ENCODE measurements at places on chromosomes 6 and 20.

- no peak for DNase-seq
Measured at GRCh38 chr6:83822629-83823169, 30.5 kb upstream of the RIPPLY2 start.

GRCh38 chr6:47440719-47441118 is 36.9 kb upstream of the CD2AP start:
- DNase-seq: no peak

DNA sequence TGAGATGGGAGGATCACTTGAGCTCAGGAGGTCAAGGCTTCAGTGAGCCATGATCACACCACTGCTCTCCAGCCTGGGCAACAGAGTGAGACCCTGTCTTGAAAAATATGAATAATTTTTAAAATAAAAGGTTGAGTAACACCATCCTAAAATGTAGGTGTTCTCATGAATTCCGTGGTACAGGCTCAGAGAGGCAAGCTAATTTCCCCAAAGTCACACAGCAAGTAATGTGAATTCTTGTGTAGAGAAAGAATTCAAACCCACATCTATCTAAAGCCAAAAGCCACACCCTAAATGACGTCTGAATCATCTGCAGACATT is 80.5 kb downstream of the ZNF217 start:
- no peak for DNase-seq

DNA sequence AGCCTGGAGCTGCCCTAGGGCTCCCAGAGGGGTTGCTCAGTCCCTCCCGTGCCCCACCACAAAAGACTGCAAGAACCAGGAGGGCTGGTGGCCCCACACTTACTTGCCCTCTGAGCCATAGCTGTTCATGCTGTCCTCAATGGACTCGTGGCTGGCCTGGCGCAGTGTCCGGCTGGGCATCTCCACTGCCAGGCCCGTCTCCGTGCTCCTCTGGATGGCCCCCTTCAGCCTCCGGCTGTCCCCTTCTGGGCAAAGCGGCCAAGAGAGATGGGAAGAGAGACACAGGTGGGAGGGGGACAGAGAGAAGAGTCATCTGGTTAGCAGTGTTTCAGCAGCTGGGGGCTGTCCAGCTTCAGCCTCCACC is 25.5 kb downstream of the KCNK15 start:
- DNase-seq: no peak

GRCh38 chr20:62675156-62675876 is 33.0 kb downstream of the SLCO4A1 start:
- DNase-seq: no peak

- peak; percentile 6 for DNase-seq
Measured at GRCh38 chr6:160348223-160349019, at the start of gene SLC22A3. TSS of gene SLC22A3 (plus strand) at chr6:160348378. CDS start at chr6:160348420, 42 bp downstream.

DNA sequence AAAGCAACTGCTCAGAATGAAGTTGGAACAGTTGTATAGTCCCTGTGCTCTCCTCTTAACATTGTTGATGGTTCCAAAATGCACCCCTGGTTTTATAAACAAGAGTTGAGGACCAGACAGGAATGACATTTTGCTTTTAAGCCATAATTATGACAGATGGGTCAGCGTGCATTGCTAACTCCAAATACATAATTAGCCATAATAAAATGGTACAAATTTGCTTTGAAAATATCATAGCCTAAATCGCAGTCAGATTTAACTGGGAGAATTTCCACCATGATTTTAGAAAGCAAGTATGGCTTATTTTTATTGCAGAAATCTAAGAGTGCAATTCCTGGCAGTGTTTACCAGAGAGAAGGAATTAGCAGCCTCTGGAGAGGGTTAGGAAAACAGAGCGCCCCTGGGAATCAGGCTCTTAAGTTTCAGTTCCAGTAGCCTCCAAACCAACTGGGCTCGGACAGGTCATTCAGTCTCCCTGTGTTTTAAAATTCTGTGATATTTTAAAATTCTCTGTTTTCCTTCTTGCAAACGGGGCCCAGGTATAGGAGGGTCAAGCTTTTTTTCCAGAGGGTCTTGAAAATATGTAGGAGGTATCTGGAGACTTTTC is 302.3 kb downstream of the TBC1D7 start:
- DNase-seq: no peak

- DNase-seq: no peak
Measured at GRCh38 chr20:62823688-62824475, 7.0 kb downstream of the COL9A3 start.

DNA sequence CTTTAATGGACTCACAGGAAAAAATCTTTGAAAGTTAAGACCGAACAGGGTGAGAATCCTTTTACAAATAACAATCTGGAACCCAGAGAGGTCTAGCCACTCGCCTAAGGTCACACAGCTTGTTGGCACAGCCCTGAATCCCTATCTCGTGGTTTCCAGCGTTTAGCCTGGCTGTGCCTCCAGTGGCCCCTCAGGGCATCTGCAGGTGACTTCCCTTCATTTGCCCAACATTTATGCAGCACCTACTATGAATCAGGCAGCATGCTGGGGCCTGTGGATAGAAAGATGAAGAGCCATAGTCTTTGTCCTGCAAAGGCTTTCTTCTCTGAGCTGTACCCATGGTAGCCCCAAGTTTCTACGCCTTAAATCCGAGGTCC is 2.6 kb upstream of the NR2E1 start:
- peak; percentile 6 for DNase-seq

DNA sequence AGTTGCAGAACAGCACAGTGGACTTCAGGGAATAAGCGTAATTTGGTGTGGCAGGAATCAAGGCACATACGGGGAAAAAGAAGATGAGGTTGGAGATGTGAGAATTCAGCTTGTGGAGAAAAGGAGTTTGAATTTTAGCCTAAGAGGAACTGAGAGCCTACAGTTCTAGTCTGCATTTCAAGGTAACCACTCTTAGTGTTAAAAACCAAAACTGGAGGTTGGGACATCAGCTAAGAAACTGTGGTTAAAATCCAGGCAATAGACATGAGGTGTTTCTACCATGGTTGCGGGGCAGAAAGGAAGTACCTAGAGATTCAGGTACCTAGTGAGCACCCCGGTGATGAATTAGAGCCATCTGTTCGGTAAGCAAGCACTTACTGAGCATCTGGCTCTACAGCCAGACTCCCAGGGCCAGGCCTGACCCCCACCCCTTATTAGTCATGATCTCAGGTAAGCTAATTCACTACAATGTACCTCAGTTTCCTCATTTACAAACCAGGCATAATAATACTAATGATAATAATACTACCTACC is 44.4 kb downstream of the FAXC start:
- no peak for DNase-seq

GRCh38 chr6:134416418-134417154 is 98.7 kb upstream of the SGK1 start:
- no peak for DNase-seq

DNA sequence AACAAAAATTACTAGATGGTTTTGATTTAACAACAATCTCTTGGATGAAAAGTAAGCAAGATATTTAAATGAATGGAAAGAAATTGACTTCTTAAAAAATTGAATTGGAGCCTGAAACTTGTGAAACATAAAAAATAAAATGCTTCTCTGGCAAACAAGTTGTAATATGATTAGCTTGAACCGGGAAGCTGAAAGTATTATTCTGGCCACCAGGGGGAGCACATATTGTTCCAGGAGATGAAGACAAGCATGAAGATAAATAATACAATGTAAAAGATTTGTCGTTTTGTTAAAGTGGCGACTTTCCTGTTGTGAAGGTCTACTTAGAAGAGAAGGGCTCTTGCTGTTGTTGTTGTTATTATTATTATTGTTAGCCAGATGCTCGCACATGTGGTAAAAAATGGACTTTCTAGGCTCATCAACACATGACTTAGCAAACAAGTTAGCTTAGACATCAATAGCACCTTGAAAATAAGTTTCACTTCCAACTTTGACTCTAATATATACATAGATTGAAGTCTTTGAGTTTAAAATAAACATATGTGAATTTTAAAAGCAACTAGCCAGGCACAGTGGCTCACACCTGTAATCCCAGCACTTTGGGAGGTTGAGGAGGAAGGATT is 14.2 kb downstream of the PAX1 start:
- DNase-seq: peak; percentile 49

- no peak for DNase-seq
Measured at GRCh38 chr20:21272679-21273078, 30.5 kb upstream of the XRN2 start.

DNA sequence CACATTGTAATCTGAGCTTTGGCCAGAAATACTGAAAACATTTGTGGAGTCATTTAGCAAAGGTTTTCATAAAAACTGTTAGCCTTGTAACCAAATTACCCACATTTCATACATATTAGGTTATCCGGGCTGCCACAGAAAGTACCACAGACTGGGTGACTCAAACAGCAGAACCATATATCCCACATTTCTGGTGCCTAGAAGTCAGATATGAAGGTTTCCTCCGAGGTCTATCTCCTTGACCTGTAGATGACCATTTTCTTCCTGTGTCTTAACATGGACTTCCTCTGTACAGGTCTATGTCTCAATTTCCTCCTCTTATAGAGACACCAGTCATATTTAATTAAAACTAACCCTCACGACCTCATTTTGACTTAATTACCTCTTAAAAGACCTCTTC is 49.5 kb upstream of the SMIM28 start:
- DNase-seq: no peak

GRCh38 chr20:15857173-15857784 is 716.0 kb downstream of the KIF16B start:
- DNase-seq: no peak

- no peak for DNase-seq
Measured at GRCh38 chr6:11971154-11971553, 41.0 kb upstream of the HIVEP1 start.

GRCh38 chr6:155157101-155157500 is 106.7 kb upstream of the CLDN20 start:
- DNase-seq: no peak

DNA sequence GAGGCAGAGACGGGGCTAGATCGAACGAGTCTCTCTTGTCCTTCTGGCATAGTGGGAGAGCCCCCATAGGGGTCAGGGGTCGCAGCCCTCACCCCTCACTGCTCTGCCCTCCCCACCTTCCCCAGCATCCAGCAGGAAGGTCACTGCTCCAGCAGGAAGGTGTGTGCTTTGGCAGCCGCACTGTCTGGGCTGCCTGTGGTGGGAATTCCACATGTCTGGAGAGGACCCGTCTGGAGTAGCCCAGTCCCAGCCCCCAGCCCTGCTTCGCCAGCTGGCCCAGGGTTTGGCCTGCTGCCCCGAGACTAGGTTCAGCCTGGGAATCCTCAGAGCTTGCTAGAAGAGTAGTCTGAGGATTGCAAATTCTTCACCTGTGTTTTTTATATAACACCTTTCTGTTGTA is 2.5 kb upstream of the R3HDML start:
- no peak for DNase-seq

DNA sequence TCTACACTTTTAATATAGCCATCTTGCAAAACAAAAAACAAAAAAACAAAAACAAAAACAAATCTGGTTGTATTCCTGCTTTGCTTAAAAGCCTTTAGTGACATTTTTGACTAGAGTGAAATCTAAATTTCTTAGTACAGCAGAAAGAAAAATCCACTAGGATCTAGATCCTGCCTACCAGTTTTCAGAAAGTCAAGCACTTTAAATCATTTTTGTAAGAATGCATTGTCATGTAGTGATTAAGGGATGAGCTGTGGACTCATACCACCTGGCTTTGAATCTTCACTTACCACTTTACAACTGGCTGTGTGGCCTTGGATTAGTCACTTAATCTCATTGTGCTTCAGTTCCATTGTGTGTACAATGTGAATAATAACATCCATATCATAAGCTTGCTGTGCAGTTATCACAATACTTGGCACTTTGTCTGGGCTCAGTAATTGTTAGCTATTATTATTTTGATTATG is 4.0 kb downstream of the MKKS start:
- DNase-seq: no peak

DNA sequence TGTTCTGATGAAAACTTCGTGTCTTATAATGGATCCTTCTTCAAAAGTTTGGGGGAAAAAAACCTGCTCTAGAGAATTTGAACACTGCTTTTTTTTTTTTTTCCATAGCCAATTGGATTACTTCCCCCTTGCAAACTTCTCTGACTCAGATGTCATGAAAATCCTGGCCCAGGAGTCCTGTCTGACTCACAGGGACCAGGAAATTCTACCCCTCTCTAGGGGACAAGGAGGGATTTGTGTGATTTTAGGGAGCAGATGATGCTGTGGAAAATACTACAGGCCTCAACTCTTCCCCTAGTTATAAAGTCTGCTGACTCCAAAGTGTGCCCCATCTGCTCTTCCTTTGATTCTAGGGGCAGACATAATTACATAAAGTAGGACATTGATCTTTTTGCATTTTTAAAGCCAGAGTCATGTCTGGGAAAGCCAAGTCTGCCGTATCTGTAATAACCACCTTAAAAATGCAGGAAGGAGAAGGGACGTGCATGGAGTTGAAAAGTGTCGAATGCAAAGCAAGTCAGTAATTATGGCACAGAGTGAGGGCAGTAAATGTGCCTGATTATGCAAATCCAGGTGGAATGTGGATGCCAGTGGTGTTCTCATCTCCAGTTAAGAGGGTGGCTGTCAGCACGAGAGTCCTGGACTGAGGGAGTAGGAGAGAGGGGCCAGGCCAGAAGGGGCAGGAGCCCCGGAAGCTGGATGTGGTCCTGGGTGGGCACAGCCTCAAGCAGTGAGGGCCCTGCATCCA is 144.3 kb upstream of the SULF2 start:
- no peak for DNase-seq

GRCh38 chr20:25081065-25081729 is 744 bp downstream of the VSX1 start:
- peak; percentile 50 for DNase-seq

DNA sequence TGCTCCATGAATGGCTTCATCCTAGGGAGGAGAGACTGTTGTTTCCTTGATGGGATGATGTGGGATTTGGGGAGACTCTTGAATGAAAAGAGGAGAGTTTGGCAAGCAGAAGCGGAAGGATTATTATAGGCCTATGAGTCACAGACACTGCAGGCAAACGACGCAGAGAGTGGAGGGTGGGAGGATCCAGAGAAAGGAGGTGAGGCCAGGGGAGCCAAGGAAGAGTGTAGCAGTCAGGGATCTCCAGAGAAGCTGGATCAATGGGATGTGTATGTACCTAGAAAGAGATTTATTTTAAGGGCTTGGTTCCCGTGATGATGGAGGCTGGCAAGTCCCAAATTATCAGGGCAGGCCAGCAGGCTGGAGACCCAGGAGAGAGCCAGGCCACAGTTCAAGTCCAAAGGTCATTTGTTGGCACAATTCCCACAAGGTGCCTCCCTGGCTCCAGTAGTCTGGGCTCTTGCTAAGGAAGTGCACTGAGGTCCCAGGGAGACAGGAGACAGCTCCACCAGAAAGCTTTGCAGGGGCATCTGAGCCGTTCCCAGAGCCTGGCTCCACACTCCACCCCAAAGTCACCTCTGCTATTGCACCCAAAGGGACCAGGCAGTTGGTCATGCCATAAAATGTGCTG is 76.0 kb downstream of the ADTRP start:
- no peak for DNase-seq

DNA sequence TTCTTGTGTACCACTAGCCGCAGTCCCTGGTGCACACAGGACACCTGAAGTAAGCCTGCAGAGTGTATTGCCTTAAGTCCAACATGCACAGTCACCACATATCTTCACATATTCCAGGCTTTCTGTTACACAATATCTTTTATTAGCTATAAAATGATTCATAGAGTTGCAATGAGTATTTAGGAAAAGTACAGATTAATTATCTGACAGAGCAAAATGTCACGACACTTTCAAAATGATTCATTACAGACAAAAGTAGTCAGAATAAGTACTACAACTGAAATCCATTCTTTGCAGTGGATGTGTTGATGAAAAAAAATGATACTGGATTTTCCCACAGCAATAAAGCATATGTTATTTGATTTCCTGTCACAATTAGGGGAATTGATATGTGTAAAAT is 199.5 kb upstream of the ASCC3 start:
- DNase-seq: no peak

GRCh38 chr6:93787841-93788240 is 368.5 kb upstream of the EPHA7 start:
- no peak for DNase-seq

- DNase-seq: no peak
Measured at GRCh38 chr20:41034239-41034638, 5.6 kb downstream of the TOP1 start.
